AG08396 (cell line): ENCODE measurements at places on chromosomes 1 and 21.

GRCh38 chr1:220497220-220497947, 30.6 kb upstream of the MARK1 start:
- DNase-seq = no peak

GRCh38 chr1:167620002-167620401, 10.0 kb upstream of the RCSD1 start:
- DNase-seq = no peak

DNA sequence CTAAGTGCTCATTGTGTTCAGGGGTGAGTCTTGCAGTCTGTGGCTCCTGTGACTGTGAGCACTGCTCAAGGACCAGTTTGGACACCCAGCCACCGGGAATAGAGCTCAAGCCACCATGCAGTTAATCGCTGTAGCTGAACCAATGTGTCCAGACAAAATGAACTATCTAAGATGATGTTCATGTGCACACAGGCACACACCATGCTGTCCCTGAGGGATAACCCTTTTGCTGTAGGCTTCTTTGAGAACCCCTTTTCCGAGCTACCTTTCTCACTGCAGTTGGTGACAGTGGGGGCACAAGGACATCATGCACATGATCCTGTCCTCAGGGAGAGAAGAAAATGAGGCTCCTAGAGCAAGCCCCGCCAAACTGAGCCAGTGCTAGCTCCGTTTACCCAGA, 50.6 kb upstream of the CTBS start:
- no peak for DNase-seq

GRCh38 chr1:110187139-110187890, 22.8 kb upstream of the KCNC4 start:
- peak; percentile 49 for DNase-seq

GRCh38 chr1:200749090-200749489, 10.4 kb downstream of the CAMSAP2 start:
- no peak for DNase-seq
